ENCODE measurements at places on chromosomes 6 and 20.

- no peak for DNase-seq
Observed at GRCh38 chr20:15528391-15529111, 1044.7 kb downstream of the KIF16B start.

GRCh38 chr6:33248643-33248931 is 23.1 kb downstream of the VPS52 start:
- DNase-seq, result no peak

GRCh38 chr6:169251371-169251802 is 2.3 kb downstream of the THBS2 start:
- DNase-seq, result no peak

- peak; percentile 28 for DNase-seq
Observed at GRCh38 chr6:7137335-7138045, 29.7 kb downstream of the RREB1 start.

- DNase-seq, result no peak
Observed at GRCh38 chr6:46760925-46761324, 14.2 kb downstream of the ANKRD66 start.

DNA sequence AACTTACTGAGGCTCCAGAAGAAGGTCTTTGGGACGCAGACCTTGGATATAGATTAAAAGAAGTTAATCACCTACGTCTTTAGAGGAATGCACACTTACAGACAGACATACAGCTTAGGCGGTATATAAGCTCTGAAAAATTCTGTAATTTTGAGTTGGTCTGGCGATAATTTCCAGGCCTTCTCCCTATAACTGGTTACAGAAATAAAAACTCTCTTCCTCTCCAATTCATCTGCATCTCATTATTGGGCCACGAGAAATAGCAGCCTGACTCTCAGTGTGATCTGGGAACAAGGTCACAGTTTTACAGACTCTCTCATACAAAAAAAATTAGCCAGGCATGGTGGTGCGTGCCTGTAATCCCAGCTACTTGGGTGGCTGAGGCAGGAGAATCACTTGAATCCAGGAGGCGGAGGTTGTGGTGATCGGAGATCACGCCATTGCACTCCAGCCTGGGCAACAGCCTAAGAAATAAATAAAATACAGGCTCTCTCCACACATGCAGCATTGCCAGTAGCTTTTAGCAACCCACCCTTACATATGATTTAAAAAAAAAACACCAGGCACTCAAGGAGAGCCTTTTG is 4.7 kb downstream of the ZBTB24 start:
- no peak for DNase-seq

- no peak for DNase-seq
Observed at GRCh38 chr6:111745186-111745585, 128.1 kb downstream of the FYN start.

- no peak for DNase-seq
Observed at GRCh38 chr20:58524814-58525213, 9.6 kb upstream of the APCDD1L start.

GRCh38 chr6:88573561-88573960 is 389.9 kb downstream of the RNGTT start:
- no peak for DNase-seq

Measured in stimulated activated CD4-positive, alpha-beta T cell treated with anti-CD3 and anti-CD28 coated beads, Interleukin-15, amount 100 ng/mL, for 1 hour (primary cell).